Ovary (tissue), 10 donors: ENCODE measurements at places on chromosomes 11 and 22. TPM values are rescaled to one million over a fixed set of nuclear protein-coding genes. Genes with fewer than 3 reads are reported as not detected.

DNA sequence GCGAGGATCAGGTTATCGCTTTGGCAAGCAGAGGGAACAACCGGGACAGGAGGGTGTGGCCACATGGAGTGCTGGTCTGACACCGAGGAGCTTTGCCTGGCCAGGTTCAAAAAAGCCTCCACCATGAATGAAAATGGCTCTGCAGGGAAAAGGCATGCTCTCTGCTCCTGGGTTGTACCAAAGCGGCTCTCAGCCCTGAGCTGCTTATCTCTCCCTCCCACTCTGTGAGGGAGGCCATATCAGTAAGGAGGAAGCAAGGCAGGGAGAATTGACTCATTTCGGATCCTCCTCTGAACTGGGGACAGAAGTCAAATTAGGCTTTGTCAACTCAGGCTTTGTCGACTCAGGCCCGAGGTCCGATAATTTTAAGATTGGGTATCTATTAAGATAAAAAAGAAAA lies 82.9 kb upstream of the CRTAM start:
- no peak overlapping the region for H3K27ac ChIP-seq
- H3K4me1 ChIP-seq, result no peaks in the 10 kb centered on the region
- no peak for DNase-seq
- H3K4me3 ChIP-seq, result no peak overlapping the region
- no peaks in the 10 kb centered on the region for H3K27me3 ChIP-seq

DNA sequence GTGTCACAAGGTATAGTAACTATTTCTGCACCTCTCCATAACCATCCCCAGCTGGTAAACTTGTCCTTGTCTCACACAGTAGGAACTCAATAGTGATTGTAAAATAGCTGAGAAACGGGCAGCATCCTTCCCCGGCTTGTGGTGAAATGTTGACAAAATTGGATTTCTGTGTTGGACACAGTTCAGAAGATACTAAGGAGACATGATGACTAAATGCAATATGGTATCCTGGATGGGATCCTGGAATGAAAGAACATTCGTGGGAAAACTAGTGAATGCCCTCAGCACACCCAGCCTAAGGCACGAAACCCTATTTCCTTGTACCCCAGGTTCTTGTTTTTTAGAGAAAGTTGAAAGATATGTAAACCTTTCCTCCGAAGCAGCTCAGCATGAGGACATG lies 18.8 kb upstream of the OPCML start:
- H3K36me3 ChIP-seq, result no peaks in the 10 kb centered on the region
- no peaks in the 10 kb centered on the region for H3K27me3 ChIP-seq
- no peak overlapping the region for H3K4me3 ChIP-seq

DNA sequence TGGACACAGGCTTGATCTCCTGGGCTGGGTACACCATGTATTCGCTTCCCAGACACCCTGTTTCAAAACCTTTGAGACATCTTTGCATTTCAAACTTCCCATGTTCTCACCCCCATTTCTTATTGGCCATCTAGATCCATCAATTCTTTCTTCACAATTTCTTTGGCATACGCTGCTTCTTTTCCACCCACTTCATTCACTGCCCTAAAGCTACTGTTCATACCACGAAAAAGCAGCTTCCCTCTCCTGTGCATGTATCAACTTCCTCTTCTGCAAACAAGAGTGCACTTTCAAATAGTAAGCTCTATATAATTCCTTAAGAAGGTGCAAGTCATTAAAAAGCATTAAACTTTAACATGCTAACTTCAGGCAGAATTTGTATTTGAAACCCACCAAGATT lies 21.4 kb downstream of the UVRAG start:
- no peak overlapping the region for H3K27ac ChIP-seq
- DNase-seq, result no peak
- H3K36me3 ChIP-seq, result no peaks in the 10 kb centered on the region
- H3K4me3 ChIP-seq, result no peak overlapping the region

GRCh38 chr11:2122222-2122906 lies 16.8 kb downstream of the IGF2 start:
- no peaks in the 10 kb centered on the region for H3K27me3 ChIP-seq
- peak; percentile 31 for DNase-seq
- H3K36me3 ChIP-seq, result no peaks in the 10 kb centered on the region
- H3K4me1 ChIP-seq, result peaks cover 2% of the 10 kb centered on the region
- no peak overlapping the region for H3K4me3 ChIP-seq

DNA sequence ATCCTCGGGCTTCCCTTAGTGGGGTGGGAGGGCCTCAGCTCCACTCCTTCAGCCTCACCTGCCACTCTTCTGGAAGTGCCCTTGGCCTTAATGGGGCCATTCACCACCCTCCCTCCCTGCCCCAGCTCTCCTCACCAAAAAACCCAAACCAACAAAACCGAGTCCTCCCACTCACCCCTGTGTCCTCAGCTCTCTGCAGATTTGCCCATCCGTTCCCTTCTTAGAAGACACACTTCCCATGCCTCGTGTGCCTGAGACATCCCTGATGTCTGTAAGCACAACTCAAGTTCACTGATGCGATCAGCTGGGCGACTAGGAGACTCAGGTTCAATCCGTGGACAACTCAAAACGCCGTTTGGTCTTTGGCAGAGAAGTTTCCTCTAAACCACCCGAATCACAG lies 839.2 kb downstream of the TBC1D22A start:
- no peak overlapping the region for H3K4me3 ChIP-seq
- H3K27me3 ChIP-seq, result no peaks in the 10 kb centered on the region
- no peaks in the 10 kb centered on the region for H3K36me3 ChIP-seq
- no peaks in the 10 kb centered on the region for H3K4me1 ChIP-seq

The WNT11 gene
- total RNA-seq, result 2.2 TPM

- no peaks in the 10 kb centered on the region for H3K4me1 ChIP-seq
- DNase-seq, result peak; percentile 86
- no peaks in the 10 kb centered on the region for H3K36me3 ChIP-seq
- no peak overlapping the region for H3K4me3 ChIP-seq
Measured at GRCh38 chr22:24175160-24175808, 6.0 kb upstream of the SUSD2 start.

- no peak for DNase-seq
- no peaks in the 10 kb centered on the region for H3K36me3 ChIP-seq
- H3K27me3 ChIP-seq, result no peaks in the 10 kb centered on the region
- H3K27ac ChIP-seq, result no peak overlapping the region
- no peaks in the 10 kb centered on the region for H3K4me1 ChIP-seq
- H3K4me3 ChIP-seq, result no peak overlapping the region
Measured at GRCh38 chr11:68164437-68164836, 43.2 kb upstream of the CHKA start.

DNA sequence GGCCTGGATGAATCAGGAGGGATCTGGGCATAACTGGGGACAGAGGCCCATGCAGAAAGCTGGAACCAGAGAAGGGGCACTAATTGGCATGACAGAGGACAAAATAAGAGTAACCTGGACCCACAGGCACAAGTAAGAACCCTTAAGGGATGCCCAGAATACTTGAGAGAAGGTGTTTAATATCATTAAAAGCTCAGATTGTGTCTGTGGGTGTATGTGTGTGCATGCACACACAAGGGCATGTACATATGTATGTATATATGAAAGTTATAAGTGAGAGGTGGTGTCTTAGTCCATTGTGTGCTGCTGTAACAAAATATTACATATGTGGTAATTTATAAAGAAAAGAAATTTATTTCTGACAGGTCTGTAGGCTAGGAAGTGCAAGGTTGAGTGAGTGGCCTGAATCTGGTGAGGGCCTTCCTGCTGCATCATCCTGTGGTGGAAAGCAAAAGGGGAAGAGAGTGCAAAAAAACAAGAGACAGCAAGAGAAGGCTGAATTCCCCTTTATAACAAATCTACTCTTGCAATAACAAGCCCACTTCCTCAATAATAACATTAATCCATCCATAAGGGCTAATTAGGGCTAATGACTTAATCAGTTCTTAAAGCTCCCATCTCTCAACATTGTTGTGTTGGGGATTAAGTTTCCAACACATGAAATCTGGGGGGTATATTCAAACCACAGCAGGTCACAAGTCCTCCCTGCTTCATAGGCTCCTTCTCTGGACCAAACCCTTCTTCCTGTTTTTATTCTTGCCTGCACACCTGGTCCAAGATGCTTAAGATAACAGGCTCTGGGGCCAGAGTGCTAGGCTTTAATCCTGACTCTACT lies 68.3 kb upstream of the POU2AF2 start:
- H3K4me1 ChIP-seq, result no peaks in the 10 kb centered on the region
- H3K27me3 ChIP-seq, result no peaks in the 10 kb centered on the region
- no peak overlapping the region for H3K27ac ChIP-seq
- no peak overlapping the region for H3K4me3 ChIP-seq

GRCh38 chr11:119108146-119108856 lies 1.2 kb downstream of the C2CD2L start:
- H3K4me1 ChIP-seq, result peaks cover 10% of the 10 kb centered on the region
- H3K36me3 ChIP-seq, result no peaks in the 10 kb centered on the region
- no peak overlapping the region for H3K27ac ChIP-seq

The PGA4 gene
- total RNA-seq, result 1.8 TPM

GRCh38 chr11:1656670-1657069 lies 27.1 kb downstream of the KRTAP5-5 start:
- no peaks in the 10 kb centered on the region for H3K36me3 ChIP-seq
- DNase-seq, result no peak
- H3K4me3 ChIP-seq, result no peak overlapping the region
- no peak overlapping the region for H3K27ac ChIP-seq
- H3K4me1 ChIP-seq, result no peaks in the 10 kb centered on the region
- no peaks in the 10 kb centered on the region for H3K27me3 ChIP-seq

- H3K4me1 ChIP-seq, result no peaks in the 10 kb centered on the region
- no peaks in the 10 kb centered on the region for H3K36me3 ChIP-seq
- no peaks in the 10 kb centered on the region for H3K27me3 ChIP-seq
- DNase-seq, result no peak
Measured at GRCh38 chr11:8097926-8098325, 16.9 kb downstream of the TUB start.

The MRGPRE gene
- total RNA-seq, result not detected

- H3K27me3 ChIP-seq, result no peaks in the 10 kb centered on the region
- DNase-seq, result no peak
- H3K27ac ChIP-seq, result no peak overlapping the region
- no peaks in the 10 kb centered on the region for H3K36me3 ChIP-seq
- no peak overlapping the region for H3K4me3 ChIP-seq
Measured at GRCh38 chr22:46145361-46145851, 4.9 kb upstream of the PPARA start.

The NXPE1 gene
- total RNA-seq, result not detected

GRCh38 chr11:3861683-3862082 lies 6.2 kb downstream of the STIM1 start:
- no peaks in the 10 kb centered on the region for H3K27me3 ChIP-seq
- H3K4me1 ChIP-seq, result peaks cover 23% of the 10 kb centered on the region
- no peak overlapping the region for H3K27ac ChIP-seq
- H3K36me3 ChIP-seq, result no peaks in the 10 kb centered on the region
- H3K4me3 ChIP-seq, result no peak overlapping the region
- DNase-seq, result no peak

The OR52A1 gene
- total RNA-seq, result 0.02 TPM

The OR56A3 gene
- total RNA-seq, result not detected

- no peak overlapping the region for H3K4me3 ChIP-seq
- H3K4me1 ChIP-seq, result no peaks in the 10 kb centered on the region
- H3K27me3 ChIP-seq, result no peaks in the 10 kb centered on the region
Measured at GRCh38 chr11:61267437-61267841, 26.5 kb downstream of the PGA5 start.

The OPCML gene
- total RNA-seq, result 0.53 TPM

DNA sequence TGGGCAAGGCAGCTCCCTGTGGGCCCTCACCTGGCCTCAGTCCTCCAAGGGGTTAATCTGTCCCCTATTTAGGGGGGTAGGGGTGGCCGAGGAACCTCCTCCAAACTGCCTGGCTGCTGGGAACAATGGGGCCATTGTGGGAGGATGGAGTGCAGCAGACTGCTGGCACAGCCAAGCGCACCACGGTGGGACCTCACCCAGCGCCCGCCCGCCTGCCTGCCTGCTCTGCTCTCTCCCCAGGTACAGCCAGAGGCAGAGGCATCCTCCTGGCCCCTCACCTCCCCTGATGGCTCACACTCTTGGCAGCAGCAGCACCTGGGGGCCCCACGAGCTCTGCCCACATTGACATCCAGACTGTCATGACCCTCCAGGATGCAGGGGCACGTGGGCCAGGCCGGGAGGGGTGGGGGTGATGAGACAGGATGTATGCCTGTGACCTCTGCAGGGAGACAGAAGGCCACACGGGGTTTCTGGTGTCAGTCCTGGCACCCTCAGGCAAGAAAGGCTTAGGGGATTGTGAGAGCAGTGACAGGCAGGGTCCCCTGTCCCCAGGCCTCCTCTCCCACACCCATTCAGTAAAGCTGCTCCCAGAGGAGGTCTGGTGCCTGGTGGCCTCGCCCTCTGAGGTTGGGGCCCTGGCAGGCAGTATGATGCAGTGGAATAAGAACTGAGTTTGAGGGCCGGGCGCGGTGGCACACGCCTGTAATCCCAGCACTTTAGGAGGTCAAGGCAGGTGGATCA lies 11.4 kb downstream of the BCL9L start:
- H3K27ac ChIP-seq, result peak overlapping the region; percentile 89
- DNase-seq, result no peak
- peaks cover 59% of the 10 kb centered on the region for H3K4me1 ChIP-seq
- H3K27me3 ChIP-seq, result no peaks in the 10 kb centered on the region

The TIMP3 gene
- 77.5 TPM for total RNA-seq

DNA sequence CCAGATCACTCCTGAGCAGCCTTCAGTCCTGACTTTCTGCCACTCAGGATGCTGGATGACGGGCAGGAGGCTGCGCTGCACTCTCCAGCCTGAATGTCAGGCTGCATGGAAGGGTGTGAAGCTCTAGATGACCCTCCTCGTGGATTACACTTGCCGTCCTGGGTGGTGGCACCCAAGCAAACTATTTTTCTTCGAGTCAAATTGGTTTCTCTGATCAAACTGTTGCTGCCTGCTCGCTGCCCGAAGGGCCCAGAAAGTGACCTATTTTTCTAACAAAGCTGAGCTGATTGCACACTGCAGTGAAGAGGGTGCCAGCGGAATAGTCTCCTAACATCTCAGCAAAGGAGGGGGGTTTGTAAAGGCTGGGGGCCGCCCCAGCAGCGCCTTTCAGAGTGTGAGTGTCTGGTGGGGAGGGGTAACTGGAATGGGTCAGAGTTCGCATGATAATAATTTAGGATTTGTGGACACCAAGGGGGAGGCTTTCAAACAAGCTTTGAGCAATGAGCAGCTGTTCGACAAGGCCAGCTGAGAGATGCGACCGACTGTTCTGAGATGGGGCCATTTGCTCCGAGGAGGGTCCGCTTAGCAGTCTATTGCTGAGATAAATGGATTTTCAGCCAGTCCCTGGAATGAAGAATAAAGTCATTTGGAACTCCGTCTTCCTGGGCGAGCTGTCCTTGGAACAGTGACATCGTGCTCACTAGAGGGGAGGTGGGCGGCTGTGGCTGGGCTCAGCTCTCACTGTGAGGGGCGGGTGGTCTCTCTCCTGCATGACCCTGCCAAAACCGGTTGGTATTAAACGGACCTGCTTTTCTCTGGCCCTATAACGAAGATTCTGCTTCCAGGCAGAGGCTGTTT lies 537.6 kb downstream of the BRD1 start:
- no peaks in the 10 kb centered on the region for H3K36me3 ChIP-seq
- no peak for DNase-seq
- no peak overlapping the region for H3K4me3 ChIP-seq
- H3K27ac ChIP-seq, result no peak overlapping the region
- H3K4me1 ChIP-seq, result no peaks in the 10 kb centered on the region
- H3K27me3 ChIP-seq, result no peaks in the 10 kb centered on the region
